COLO829 (cell line): ENCODE measurements at places on chromosomes 3 and 15.

- DNase-seq: no peak
Observed at GRCh38 chr15:68349151-68349550, 71.6 kb downstream of the FEM1B start.

- DNase-seq: no peak
Observed at GRCh38 chr3:65352951-65353350, 665.2 kb upstream of the ADAMTS9 start.

DNA sequence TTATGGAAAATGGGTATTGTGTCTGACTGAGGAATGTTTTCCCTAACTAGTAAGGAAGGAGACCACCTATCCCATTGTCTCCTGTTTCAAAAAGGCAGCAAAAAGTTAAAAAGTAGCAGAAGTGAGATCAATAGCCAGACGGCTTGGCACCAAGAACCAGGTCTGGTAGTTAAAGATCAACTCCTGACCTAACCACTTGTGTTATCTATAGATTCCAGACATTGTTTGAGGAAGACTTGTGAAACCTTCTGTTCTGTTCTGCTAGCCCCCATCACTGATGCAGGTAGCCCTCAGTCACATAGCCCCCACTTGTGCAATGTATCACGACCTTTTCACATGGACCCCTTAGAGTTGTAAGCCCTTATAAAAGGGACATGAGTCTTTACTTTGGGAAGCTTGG lies 46.3 kb upstream of the C2CD4B start:
- DNase-seq: no peak

GRCh38 chr3:128946411-128946810 lies 47.5 kb downstream of the CFAP92 start:
- DNase-seq: no peak

DNA sequence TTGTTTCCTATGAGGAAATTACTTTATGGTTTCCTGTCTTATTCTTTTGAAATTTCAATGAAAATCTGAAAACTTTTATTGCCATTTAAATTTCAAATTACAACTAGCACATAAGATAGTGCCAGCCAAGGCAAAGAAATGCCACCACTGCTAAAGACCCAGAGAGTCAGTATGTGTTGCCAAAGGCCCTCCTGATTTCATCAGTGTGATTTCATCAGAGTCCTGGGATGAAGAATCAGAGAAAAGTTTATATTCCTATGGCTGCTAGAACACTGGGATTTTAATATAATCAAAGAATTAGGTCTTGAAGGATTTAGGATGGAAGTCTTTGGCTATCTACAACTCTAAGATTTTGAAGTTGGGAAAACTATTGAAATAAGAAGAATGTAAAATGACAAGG lies 434.2 kb upstream of the CCDC54 start:
- no peak for DNase-seq

GRCh38 chr3:60552581-60552980 lies 698.7 kb downstream of the FHIT start:
- no peak for DNase-seq

- no peak for DNase-seq
Observed at GRCh38 chr3:106263011-106263410, 394.2 kb upstream of the CBLB start.

GRCh38 chr15:91192285-91192684 lies 92.2 kb downstream of the SV2B start:
- no peak for DNase-seq

- no peak for DNase-seq
Observed at GRCh38 chr15:92811148-92811913, 88.8 kb upstream of the CHD2 start.

DNA sequence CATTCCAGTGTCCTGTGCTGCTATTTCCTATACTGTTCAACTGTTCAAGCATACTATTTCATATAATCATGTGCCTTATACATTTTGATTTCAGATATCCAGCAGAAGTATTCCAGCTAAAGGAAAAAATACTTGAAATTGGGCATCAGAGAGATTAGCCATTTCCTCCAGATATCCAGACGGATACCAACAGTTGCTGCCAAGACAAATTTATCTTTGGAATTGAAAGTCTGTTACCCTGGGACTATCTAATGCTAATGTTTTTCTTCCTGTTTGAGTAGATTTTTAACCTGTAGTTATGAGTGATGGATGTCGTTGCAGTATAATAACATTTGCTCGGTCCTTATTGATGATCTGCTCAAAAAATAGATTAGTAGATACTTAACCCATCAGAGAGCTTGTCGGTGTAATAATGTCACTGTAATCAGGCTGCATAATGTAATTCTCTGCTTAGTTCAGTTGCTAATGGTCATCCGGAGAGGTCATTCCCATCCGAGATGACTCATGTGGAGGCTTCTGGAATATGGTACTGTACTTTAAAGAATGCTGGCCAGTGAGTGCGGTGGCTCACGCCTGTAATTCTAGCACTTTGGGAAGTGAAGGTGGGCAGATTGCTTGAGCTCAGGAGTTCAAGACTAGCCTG lies 51.5 kb downstream of the TIMP4 start:
- DNase-seq: no peak

DNA sequence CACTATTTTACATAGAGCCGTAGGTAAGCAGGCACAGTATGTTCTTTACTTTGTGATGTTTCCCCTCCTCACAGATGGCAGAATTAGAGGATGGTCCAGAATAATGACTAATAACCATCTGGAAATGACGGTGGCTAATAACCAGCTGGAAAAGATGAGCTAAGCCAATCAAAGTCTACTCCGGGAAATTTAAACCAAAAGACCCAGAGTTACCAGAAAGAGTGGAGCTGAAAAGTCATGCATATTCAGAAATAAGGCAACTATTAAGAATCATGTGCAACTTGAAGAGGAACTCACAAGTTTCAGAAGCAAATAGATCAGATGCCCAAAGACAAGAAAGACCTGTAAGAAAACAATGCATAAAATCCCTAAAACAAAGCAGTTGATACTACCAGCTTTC lies 33.6 kb downstream of the DMXL2 start:
- no peak for DNase-seq

DNA sequence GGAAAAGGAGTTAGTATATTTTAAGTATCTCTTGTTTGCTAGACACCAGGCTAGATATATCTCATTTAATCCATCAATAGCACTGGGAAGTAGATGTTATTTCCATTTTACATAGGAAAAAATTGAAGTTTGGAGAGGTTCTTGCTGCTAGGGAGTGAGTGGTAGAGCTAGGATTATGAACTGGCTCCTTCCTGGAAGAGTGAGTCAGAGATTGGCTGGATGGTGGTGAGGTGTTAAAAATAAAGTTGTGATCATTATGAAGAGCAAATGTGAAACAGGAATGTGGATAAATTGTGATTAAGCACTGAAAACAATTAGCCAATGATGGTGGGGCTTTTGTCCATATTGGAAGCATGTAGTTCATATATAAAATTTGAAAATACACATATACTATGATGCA lies 234.2 kb downstream of the WNT5A start:
- DNase-seq: no peak

- DNase-seq: no peak
Observed at GRCh38 chr3:150124142-150124541, 153.4 kb upstream of the PFN2 start.

GRCh38 chr15:100536733-100537132 lies 8.0 kb upstream of the CERS3 start:
- DNase-seq: no peak

DNA sequence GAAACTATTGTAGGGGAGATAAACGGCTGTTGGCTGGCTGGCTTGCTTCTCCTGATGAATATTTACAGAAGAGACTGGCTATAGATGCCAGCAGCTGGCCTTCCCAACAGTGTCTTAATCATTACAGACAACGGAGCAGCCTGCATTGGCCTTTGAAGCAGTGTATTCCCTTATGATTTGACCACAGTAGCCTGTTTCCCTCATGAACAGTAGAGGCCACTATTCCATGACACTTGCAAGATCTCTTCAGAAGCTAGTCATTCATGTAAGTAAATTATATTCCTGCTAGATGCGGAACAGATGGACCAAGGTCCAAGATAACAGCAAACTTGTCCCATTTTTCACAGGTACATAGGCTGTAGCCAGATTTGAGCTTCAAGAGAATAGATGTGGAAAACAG lies 47.3 kb downstream of the TMCO5A start:
- peak; percentile 10 for DNase-seq

- DNase-seq: peak; percentile 3
Observed at GRCh38 chr15:40695469-40695890, 506 bp downstream of the RAD51 start.

GRCh38 chr15:43302205-43302817 lies 28.1 kb downstream of the LCMT2 start:
- DNase-seq: no peak

GRCh38 chr3:111539351-111540331 lies 2.4 kb upstream of the CD96 start:
- peak; percentile 75 for DNase-seq

DNA sequence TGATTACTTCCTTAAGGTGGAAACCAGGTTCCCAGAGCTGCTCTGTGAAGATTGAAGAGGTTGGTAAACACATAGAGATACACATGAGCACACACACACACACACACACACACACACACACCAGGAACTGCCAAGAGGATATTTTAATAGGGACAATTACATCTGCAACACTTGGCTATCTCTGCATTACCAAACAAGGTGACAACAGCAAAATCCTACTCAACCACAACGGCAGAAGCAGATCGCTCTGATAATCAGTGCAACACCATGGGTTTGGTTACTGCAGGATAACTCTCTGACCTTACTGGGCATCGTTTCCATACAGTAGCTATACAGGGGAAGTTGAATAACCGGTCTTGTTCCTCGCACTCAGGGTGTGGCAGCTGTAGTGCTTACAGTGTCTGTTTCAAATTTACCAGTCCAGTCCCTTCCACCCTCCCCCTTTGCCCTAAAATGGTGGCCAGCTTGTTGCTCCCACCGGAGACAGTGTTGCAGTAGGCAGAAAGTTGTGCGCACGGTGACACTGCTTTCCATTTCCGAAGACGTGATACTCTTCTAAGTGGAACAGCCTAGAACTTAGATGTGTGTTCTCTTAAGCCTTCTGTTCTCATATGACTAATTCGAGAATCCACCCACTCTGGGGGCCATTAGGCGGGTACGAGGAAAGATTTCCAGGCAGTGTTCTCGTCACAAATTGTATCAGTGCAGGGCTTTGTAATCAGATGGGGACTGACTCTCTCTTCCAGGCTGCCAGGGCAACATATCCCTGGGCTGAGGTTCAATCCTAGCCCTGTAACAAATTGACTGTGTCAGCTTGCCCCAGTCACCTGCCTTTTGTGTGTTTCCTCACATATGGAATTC lies 176.2 kb downstream of the P3H2 start:
- peak; percentile 48 for DNase-seq

GRCh38 chr3:108780235-108780634 lies 23.0 kb upstream of the RETNLB start:
- DNase-seq: no peak
